Activated T-helper 1 cell treated with Interleukin-2 at 50 U/mL for 16 hours (primary cell): ENCODE measurements at places on chromosomes 2 and 18.

- DNase-seq: no peak
Observed at GRCh38 chr2:46866770-46867246, 48.8 kb downstream of the MCFD2 start.

DNA sequence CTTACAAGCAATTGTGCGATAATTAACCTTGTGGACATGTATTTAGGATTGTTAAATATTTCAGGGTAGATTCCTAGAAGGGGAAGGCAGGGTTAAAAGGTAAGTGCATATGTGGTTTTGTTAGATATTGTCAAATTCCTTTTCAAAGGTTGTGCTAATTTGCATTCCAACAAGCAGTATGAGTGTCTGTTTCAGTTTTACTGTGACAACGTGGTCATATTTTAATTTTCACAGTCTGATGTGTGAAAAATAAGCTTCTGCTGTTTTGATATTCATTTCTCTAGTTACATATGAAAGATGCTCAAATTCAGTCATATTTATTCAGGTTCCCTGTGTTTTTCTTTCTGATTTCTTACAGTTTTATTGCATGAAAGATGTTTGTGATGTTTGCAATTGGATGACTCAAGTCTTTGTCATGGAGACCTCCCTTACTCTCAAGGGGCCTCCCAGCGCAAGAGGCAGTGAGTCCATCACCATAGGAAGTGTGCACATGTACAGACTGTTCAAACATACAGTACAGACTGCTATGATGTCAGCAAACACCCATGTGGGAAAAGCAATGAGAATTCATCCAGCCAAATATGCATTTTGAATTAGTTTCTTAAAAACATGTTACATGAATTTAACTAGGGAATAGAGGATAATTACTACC is 310.8 kb downstream of the GALR1 start:
- DNase-seq: no peak

DNA sequence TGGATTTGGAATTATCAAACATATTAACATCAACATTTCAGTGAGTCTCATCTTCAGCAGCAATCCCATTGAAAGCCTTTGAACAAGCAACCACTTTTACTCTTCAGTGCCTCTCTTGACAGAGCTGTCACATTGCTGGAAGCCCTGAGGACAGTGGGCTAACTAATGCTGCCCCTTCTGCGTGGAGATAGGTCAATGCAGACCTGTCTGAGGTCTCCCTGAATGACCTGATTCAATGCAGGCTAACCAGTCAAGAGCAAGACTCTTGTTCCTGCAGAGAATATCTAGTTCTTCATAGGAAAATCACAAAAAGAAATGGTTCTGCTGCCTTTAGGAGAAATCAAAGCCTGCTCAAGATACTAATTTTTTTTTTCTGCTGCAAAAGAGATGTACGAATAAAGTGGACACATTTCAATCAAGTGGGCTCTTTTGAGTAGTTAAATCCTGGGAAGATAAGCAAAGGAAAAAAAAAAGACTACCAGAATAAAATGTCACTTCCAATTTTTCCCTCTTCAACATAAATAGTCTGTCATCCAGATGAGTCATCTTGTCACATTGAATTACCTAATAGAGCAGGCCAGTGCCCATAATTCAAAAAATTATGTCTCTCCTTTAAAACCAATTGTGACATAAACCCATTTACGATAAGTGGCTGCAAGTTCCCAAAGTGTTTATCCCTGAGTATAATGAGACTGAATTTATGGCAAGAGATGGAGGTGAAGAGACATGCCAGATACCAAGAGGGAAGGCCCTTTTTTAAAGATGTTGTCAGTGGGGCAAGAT is 1269.0 kb upstream of the DDX18 start:
- DNase-seq: no peak

GRCh38 chr2:234771980-234772732 is 179.7 kb upstream of the SH3BP4 start:
- no peak for DNase-seq

DNA sequence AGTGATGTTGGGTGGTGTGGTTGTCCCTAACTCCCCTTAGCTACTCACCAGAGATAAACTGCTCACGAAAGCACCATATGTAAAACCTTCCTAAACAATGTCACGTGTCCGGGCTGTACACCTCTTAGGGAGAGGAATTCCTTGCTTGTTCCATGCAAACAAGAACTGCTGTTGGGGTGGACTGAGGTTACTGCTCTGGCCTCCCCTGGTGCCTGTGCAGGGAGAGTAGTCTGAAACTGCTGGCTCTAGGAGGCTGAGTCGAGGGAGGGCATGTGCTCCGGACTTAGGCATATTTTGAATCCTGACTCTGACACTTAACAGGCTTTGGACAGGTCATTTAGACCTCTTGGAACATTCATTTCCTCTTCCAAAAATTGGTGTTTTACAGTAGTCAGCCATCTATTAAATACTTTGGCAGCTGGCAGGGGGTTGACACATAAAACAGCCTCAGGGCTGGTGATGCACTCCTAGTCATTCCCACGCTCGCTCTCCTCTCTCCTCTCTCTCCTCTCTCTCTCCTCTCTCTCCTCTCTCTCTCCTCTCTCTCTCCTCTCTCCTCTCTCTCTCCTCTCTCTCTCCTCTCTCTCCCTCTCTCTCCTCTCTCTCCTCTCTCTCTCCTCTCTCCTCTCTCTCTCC is 10.6 kb downstream of the THNSL2 start:
- no peak for DNase-seq

- DNase-seq: no peak
Observed at GRCh38 chr2:158095912-158096311, 5.8 kb upstream of the UPP2 start.

DNA sequence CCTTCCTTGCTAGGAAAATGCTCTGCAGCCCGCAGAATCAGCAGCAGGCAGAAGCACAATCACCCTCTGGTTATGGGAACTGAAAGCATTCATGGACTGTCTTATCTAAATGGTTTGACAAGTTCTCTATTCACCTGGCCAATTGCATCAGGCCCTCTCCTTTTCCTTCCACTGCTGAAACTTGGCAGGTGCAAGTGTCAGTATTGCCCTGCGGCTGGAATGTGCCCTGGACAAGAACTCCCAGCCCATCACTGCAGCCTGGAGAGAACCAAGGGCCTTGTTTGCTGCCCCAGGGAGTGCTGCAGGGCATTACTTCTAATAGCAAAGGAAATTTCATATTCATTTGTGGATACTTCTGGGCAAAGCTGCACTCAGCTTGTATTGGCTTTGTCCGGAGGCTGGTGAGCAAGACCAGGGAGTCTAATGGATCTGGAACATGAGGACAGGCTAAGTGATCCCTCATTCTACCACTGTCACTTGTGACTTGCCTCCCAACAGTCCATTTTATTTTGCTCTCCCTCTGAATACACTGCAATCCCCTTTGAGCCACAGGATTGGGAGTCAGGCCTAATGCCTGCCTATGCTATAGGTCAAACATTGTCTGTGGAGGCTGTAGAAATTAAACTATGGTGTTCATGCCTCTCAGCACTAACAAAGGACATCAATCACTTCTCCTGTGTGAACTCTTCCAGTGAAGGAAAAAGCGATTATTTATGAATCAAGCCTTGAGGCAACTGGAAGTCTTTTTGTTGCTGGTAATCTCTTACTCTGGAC is 116.9 kb downstream of the LYPD6B start:
- DNase-seq: no peak

DNA sequence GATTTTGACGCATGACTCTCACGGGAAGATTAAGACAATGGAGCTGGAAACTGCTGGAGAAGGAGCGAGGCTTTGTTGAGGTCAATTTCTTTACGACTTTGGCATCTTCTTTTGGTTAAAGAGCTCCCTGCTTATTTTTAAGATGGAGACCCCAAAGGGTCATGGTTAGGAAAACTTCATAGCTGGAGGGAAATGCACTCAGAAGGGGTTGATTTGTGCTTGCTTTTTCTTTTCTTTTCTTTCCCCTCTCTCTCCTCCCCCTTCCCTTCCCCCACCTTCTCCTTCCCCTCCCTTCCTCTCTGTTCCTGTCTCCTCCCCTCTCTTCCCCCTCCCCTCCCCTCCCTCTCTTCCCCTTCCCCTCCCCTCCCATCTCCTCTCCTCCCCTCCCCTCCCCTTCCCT is 79.0 kb downstream of the TNP1 start:
- no peak for DNase-seq

DNA sequence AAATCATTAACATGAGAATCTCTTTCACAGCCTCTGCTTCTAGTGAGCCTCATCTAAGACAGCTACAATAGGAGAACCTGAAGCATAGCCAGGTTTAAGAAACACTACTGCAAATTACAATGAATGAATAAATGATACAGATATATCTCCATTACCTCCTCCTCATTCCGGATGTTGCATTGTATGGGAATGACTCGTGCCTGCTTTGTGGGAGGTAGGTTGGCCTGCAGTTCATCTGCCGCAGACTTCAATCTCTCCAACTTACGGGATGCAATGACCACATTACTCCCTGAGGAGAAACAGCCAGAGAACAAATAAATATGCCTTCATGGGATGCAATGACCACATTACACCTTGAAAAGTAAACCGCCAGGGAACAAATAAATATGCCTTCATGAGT is 15.4 kb downstream of the PECR start:
- DNase-seq: no peak

DNA sequence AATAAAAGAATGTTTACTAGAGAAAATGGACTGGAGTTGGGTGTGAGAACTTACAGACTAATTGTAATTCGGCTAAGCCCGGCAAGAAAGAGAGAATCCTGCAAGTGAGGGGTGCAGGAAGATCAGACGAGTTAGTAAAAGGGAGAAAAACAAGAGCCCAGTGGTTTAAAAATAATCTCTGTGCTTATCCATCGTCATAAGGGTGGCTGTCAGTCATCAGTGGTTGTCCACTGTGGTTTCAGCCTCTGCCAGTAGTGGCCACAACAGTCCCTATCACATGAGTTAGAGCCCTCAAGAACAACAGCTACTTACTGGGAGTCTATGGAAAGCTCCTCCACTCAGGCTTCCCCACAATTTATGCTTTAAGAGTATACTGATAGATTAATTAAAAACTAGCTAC is 239.8 kb downstream of the SETBP1 start:
- DNase-seq: no peak

- DNase-seq: no peak
Observed at GRCh38 chr2:40304340-40304739, 147.6 kb downstream of the SLC8A1 start.

- no peak for DNase-seq
Observed at GRCh38 chr2:155815851-155816250, 516.7 kb downstream of the NR4A2 start.

DNA sequence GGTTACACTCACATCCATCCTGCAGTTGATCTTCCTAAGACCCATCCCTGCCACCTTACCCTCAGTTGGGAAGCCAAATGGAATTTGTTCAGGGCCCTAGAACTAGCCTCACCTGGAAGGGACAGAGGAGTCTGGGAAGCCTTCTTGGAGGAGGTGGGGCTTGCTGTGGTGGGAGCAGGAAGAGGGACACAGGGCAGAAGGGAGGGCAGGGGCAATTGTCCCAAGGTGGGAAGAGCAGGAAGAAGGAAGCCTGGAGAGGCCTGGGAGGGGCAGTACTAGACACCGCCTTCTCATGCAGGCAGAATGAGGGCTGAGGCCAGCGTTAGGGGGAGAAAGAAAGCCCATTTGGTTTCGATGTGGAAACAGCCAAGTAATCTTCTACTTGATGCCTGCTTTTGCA is 34.1 kb upstream of the ASPRV1 start:
- no peak for DNase-seq

- no peak for DNase-seq
Observed at GRCh38 chr2:211722928-211723327, 815.7 kb downstream of the ERBB4 start.

DNA sequence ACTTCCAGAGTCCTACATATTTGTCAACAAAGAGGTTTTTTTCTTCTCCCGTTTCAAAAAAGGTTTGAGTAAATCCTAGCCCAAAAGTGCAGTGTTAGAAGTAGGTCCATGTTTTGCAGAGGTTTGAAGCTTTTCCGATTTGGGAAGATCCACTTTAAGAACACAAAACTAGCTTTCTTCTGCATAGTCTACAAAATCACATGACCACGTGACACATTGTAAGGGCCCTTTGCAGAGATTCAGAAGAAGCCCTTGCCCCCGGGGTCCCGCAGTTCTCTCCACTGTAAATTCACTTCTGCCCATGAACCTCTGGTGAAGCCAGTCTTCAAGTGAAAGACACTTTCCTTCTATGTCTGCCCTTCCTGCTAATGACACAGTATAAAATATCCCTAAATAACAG is 49.4 kb downstream of the PAX3 start:
- DNase-seq: no peak

GRCh38 chr2:202339071-202339870 is 36.9 kb upstream of the BMPR2 start:
- DNase-seq: no peak

- DNase-seq: no peak
Observed at GRCh38 chr2:131828164-131828561, 300.5 kb downstream of the CCDC74A start.

DNA sequence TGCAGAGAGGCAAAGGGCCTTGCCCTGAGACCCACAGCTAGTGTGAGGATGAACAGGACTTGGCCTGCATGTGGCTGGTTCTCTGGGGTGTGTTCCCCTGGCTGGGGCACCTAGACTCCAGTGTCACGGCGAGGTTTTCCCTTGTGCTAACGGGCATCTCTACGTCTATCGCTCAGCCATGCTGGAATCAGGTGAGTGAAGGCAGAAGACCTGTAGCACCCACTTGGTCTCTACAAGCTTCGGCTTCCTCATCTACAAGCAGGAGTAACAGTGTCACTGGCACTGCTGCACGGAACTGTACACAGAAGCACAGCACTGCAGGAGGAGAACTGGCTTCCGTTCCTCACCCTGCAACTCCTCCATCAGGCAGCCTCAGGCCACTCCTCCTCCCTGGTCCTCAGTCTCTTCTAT is 30.6 kb downstream of the HS1BP3 start:
- DNase-seq: no peak

GRCh38 chr18:22822024-22822423 is 111.1 kb upstream of the RBBP8 start:
- DNase-seq: no peak
